ENCODE measurements at places on chromosomes 4 and X. TPM values are rescaled to one million over a fixed set of nuclear protein-coding genes. Genes with fewer than 3 reads are reported as not detected.

DNA sequence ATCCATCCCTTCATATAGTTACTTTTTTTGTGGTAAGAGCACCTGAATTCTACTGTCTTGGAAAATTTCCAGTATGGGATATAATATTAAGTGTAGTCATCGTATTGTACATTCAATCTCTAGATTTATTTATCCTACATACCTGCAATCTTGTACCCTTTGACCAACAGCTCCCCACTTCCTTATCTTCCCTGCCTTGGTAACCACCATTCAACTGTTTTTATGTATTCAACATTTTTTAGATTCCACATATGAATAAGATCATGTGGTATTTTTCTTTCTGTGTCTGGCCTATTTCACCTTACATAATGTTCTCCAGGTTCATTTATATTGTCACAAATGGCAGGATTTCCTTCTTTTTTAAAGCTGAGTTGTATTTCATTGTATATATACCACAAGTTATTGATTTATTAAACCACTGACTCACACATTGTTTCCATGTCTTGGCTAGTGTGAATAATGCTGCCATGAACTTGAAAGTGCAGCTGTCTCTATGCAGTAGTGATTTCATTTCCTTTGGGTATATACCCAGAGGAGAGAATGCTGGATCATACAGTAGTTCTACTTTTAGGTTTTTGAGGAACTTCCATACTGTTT lies 572.5 kb downstream of the MAGEB5 start:
- no peak for DNase-seq

DNA sequence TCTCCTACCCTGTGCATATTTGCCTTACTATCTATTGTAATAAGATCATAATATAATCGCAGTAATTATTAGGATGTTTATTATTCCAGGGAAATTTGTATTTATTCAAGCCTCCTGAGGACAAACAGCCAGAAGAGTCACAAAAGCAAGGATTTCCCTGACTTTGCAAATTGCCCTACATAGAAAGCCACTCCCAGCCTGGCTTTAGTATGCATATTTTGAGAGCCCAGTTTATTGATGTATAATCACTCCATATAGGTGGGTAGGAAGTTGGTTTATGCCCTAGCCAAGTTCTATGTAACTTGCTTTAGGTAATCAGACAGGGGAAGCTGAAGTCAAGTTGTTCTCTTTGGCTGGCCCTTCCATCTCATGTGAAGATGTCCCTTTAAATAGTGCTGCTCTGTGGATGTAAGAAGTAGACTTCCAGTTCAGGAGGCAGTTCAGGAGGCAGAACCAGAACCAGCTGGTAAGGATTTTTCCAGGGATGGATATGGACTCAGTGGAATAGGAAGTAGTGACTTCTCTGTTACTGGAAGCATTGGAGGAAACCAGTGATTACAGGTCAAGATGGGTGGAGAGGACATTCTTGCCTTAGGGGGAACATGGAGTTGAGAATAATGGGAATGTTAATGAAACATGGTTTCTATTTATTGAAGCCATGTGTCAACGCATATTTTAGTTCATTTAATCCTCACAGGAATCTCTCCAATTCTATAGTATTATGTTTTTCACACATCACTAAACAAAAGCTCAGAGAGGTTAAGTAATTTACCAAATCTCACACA lies 70.5 kb upstream of the KIT start:
- DNase-seq, result no peak

- DNase-seq, result no peak
These were observed 17.0 kb upstream of the TMEM154 start for GRCh38 chr4:152696764-152697261.

DNA sequence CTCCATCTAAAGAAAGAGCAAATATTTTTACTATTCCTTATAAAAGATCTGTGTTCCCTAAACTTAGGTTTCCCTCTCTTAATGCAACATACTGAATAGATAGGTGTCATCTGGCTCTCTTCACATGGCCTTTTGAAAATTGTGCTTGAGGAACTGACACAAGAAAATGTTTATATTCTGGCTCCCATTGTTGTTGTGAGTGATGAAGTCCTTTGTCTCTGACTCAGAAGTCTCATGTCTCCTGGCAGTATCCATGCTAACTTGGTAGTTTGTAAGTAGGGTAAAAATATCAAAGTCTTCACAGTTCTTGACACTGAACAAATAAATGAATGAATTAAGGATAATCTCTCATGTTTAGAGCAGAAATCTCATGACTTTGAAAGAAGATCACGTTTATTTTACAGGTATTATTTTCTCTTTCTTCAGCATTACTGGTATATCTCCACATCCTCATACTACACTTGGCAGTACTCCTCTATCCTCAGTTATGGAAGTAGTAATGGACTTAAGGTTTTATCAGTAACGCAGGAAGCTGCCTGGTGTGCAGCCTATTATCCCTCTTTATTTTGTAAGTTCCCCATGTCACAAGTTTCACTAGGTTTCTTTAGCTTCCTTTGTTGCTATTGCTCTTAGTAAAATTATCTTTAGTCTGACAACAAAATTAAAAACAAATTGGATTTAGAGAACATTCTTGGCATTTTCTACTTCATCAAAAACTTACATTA lies 14.2 kb upstream of the PABPC4L start:
- no peak for DNase-seq

DNA sequence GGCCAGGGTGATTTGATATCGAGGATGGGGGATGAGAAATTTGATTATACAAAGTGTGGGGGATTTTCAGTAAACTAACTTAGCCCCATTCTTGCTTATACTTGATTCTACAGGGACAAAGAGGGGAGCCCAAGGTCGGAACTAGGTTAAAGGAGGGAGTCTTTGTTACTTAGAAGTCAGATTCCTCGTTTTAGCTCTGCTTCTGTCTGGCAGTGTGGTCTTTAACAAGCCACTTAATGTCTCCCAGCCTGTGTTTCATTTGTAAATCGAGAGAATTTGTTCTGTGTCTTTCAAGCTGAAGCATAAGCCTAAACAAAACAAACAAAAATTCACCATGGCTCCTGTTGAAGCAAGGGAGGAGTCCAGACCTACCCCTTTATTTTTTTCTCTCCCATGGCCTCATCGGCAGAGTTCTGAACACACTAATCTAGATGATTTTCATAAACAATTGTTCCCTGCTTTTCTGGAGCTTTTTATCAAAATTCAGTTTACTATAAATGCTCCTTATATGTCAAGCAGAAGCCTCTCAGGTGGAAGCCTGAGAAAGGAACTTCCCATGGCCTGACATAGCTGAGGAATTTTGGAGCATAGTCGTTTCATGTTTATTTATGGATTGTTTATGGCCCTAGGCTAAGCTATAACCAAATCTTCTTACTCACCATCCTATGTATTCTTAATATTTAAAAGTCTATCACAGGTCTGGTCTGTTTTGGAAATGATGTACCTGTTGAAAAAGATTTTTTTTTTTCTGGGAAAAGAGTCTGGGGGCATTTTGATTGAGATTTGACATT lies 62.6 kb upstream of the SYTL5 start:
- no peak for DNase-seq

DNA sequence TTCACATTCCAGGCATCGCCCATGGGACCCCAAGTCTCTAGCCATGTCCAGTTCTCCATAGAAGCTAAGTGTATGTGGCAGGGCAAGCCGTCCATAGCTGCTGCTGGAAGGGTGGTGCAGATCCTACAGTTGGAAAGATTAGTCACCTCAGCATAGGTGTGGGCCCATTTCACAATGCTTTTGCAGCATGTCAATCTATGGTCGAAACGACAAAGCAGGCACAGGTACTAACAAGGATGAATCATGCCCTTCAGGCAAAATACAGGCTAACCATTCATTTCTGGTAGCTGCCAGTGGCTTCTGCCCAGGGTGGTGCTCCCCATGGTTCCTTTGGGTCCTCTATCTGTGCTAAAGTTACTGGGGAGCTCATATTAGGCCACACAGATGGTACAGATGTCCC lies 225.2 kb downstream of the ADGRL3 start:
- no peak for DNase-seq

DNA sequence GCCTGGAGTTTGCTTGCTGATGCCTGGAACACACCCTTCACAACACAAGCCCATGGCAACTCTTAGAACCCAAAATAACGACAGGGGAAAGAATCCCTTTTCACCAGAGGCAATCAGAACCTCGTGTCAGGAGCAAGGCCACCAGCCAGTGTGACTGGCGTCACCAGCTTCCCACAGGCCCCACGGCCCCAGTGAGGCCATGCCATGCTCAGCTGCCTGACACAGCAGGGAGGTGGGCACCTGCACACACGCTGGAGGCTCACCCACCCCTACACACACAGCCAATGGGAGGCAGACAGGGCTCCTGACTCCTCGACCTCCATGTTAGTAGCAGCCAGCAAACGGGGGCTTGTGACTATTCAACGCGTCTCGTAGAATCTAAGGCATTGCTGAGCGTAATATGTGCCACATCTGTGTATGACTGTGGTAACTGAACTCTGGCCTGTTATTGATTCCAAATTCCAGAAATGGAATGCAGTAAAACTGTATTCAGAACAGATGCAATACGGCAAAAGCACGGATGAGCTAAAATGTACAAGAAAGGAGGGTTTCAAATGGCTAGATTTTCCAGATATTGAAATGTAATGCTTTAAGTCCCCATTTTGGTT lies 28.5 kb downstream of the RNF212 start:
- DNase-seq, result no peak

DNA sequence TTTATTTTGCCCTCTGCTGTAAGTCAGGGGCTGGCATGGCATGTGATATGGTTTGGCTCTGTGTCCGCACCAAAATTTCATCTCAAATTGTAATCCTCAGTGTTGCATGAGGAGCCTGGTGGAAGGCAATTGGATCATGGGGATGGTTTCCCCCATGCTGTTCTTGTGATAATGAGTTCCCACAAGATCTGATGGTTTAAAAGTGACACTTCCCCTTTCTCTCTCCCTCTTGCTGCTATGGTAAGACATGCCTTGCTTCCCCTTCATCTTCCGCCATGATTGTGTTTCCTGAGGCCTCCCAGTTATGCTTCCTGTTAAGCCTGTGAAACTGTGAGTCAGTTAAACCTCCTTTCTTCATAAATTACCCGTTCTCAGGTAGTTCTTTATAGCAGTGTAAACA lies 72.0 kb upstream of the MSX1 start:
- no peak for DNase-seq

DNA sequence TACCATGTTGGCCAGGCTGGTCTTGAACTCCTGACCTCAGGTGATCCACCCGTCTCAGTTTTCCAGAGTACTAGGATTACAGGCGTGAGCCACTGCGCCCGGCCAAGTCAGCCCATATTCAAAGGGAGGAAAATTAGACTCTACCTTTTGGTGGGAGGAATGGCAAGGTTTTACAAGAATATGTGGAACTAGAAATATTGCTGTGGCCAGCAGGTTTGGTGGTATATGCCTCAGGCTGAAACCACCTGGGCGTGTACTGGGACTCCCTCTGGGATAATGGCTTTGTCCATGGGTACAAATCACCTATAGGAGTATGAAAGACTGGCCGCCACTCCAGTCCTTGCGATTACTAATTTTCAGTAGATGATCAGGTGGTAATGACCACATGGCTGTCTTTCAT lies 32.4 kb downstream of the SAT1 start:
- no peak for DNase-seq

GRCh38 chrX:70405003-70405402 lies 18.1 kb upstream of the GDPD2 start:
- DNase-seq, result no peak

GRCh38 chrX:131617182-131617581 lies 73.3 kb downstream of the OR13H1 start:
- no peak for DNase-seq

DNA sequence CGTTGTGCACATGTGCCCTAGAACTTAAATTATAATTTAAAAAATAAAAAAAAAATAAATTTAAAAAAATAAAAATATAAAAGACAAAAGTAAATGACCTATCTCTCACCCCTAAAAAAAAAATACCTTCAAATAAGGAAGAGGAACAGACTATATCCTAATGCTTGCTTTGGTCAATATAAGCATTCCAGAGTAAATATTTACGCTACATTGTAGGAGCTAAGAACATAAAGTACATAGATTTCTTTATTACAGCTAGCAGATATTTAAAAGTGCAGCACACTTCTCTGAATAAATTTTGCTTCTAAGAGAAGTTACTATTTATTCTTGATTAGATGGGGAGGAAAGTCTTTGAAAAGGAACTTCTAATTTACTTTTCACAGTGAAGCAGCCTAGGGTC lies 24.5 kb upstream of the UGT2B11 start:
- DNase-seq, result no peak

- no peak for DNase-seq
These were observed 14.1 kb upstream of the SEC24D start for GRCh38 chr4:118849867-118850487.

GRCh38 chrX:16924631-16925480 lies 21.6 kb upstream of the REPS2 start:
- peak; percentile 40 for DNase-seq

DNA sequence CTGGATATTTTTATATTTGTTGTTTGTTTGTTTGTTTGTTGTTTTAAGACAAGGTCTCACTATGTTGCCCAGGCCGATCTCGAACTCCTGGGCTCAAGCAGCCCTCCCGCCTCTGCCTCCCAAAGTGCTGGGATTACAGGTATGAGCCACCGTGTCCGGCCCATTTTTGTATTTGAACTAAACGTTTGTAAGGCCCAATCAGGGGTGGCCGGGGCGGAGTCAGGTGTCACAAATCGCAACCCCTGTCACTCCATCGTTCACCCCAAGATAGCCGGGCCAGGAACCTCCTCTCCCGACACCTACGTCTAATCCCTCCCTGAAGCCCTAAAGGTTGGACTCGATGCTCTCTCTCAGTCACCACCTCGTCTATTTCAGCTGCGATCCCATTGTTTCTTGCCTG lies 722 bp upstream of the EFHC2 start:
- no peak for DNase-seq

GRCh38 chrX:94455782-94456181 lies 781.8 kb downstream of the FAM133A start:
- no peak for DNase-seq

- DNase-seq, result no peak
These were observed 179.5 kb upstream of the FTHL17 start for GRCh38 chrX:31251336-31251735.

DNA sequence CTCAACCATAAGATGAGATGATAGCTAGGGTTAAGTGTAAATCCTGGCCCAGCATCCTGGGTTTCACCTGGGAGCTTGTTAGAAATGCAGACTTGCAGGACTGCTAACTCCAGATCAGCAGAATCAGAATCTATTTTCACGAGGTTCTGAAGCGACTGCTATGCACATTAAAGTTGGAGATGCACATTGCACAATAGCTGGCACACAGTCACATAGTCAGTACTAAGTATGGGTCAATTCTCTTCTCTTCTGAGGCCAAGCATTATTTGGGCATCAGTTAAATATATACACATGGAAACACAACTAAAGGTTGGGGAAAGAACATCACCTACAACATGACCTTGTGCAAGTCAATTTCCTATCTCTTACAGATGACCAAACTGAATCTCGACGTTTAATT lies 155.1 kb upstream of the FGF13 start:
- no peak for DNase-seq

Gene GPR119
- total RNA-seq, result not detected

Gene PPP1R2C
- not detected for total RNA-seq

Gene PNCK
- total RNA-seq, result 10.3 TPM

Gene CT45A1
- total RNA-seq, result not detected

Gene FGF5
- total RNA-seq, result 0.05 TPM

Gene CNGA1
- 8.2 TPM for total RNA-seq

Gene GUCY1A1
- 104 TPM for total RNA-seq

Gene TLR2
- 13.3 TPM for total RNA-seq

Gene AREG
- 1.8 TPM for total RNA-seq

Gene RAB9B
- total RNA-seq, result 33.6 TPM
